ENCODE measurements at places on chromosomes 7 and 10. TPM values are rescaled to one million over a fixed set of nuclear protein-coding genes. Genes with fewer than 3 reads are reported as not detected.

IL15RA gene
- total RNA-seq, result 24.4 TPM

KCNIP2 gene
- 2.3 TPM for total RNA-seq

DNA sequence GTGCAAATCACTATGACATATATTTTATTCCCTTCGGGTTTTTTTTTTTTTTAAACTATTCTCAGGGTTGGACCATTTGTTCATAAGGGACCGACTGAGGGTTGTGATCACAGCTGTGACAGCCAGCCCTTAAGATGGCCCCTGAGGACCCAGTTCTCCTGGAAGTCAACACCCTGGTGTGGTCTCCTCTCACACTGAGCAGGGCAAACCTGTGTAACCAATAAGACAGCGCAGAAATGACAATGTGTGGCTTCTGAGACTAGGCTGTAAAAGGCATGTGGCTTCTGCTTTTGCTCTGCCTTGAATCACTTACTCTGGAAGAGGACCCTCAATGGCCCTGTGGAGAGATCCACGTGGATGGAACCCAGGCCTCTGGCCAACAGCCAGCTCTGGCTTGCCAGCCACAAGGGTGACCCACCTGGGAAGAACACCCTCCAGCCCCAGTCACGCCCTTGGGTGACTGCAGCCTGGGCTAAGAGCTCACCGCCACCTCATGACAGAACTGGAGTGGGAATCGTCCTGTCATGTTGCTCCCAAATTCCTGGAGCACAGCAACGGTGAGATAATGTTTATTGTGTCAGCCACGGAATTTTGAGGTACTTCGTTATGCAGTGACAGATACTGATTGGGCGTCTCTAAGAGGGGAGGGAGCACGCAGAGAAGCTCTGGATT lies 127.1 kb downstream of the CLEC2L start:
- no peaks in the 10 kb centered on the region for H3K27me3 ChIP-seq
- H3K36me3 ChIP-seq, result no peaks in the 10 kb centered on the region
- peaks cover 37% of the 10 kb centered on the region for H3K4me1 ChIP-seq
- no peak overlapping the region for H3K4me3 ChIP-seq
- no peak overlapping the region for H3K27ac ChIP-seq

DNA sequence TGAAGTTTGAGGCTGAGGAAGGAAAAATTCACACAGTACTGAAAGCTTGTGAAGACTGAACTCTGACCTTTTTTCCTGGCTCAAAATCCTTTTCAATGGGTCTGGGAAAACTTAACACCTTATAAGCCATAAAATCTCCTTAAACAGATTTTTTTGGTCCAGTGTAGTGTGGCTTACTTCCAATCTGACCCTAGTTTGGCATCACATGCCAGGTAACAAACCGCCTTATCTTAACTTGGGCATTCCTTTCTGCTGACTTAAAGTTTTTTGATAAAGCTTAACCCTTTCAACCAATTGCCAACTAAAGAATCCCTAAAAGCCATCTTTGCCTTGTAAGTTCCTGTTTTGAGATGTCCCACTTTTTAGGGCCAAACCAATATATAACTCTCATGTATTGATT lies 13.2 kb upstream of the ITPRID1 start:
- DNase-seq, result no peak
- H3K4me3 ChIP-seq, result no peak overlapping the region
- H3K27ac ChIP-seq, result no peak overlapping the region
- no peaks in the 10 kb centered on the region for H3K27me3 ChIP-seq

GRCh38 chr10:45373576-45374349 lies at the start of gene ALOX5:
Gene ALOX5, plus strand, starts transcription at chr10:45374216. Its CDS starts 64 bp downstream, at chr10:45374280.
- no peaks in the 10 kb centered on the region for H3K36me3 ChIP-seq
- DNase-seq, result peak; percentile 88
- peak within 1 kb of the TSS; percentile 93 for H3K4me3 ChIP-seq
- H3K27me3 ChIP-seq, result peaks cover 65% of the 10 kb centered on the region
- peaks cover 28% of the 10 kb centered on the region for H3K4me1 ChIP-seq

Measured in activated CD4-positive, alpha-beta T cell treated with anti-CD3 and anti-CD28 coated beads, Interleukin-2, amount 10 ng/mL, durations not matched to agents 24 days and 14 days (primary cell).